ENCODE measurements at places on chromosomes 6 and 20.

DNA sequence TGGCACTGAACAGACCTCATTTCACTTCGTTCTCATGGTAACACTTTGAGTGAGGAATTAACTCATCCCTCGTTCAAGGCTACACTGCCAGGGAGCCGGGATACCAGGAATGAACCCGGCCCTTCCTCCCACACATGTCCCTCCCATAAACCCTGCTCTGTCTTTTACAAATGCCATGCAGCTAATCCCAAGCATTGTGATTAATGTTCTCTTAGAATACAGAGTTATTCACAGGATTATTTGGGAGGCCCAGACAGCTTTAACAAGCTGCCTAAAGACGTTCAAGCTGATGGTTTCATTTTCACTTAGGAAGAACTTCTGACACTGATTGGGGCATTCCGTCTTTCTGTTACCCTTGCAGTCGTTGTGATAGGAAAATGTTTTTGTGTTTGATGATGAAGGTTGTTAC, 42.5 kb upstream of the CD83 start:
- peak; percentile 33 for DNase-seq

GRCh38 chr20:5705827-5706226, 44.4 kb upstream of the SHLD1 start:
- no peak for DNase-seq

DNA sequence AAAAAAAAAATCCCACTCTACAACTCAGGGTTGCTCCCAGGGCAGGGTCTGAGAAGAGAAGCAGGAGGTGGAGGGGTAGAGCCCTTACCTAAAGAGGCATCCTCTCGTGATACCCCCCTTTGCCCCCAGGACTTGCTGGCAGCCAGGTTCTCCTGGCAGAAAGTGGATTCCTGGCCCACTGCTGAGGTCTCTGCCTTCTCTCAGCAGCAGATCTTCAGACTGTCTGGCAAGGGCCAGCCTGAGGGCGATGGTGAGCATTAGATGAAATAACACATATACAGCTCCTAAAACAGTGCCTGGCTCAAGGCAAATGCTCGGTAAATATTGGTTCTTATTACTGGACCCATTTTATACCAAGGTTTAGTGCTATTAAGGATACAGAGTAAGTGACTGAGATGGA, 4.8 kb upstream of the GLP1R start:
- DNase-seq = no peak

GRCh38 chr6:26286168-26286877, 78.7 kb upstream of the BTN3A2 start:
- DNase-seq = peak; percentile 54

DNA sequence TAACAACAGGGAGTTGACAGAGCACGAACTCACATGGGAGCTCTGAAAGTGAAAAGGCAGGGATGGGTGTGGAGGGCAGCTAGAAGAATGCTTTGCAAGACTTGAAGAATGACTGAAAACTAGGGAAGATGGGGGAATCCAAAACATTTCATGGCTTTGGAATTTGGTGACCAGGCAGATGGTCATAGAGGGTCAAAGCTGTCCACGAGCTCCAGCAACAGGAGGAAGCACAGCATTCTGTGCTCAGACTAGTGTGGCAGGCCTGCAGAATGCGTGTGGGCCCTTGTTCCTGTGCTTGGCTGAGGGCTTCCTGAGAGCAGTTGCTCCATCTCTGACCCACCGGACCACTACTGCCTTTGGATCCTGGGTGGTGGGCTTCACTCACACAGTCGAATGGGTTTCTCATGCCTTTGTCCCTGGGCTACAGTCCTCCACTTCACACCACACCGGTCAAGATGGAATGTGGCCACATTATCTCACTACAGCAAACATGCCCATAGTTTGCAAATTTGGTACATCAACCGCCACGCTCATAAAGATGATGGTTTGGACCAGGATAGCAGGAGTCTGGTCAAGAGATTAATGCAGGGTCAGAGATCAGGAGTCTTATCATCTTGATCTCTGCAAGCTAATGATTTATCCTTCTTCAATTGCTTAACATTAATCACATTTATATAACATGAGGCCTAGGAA, 100.7 kb downstream of the SGK1 start:
- peak; percentile 57 for DNase-seq

GRCh38 chr20:48544402-48545339, 283.1 kb downstream of the PREX1 start:
- no peak for DNase-seq

DNA sequence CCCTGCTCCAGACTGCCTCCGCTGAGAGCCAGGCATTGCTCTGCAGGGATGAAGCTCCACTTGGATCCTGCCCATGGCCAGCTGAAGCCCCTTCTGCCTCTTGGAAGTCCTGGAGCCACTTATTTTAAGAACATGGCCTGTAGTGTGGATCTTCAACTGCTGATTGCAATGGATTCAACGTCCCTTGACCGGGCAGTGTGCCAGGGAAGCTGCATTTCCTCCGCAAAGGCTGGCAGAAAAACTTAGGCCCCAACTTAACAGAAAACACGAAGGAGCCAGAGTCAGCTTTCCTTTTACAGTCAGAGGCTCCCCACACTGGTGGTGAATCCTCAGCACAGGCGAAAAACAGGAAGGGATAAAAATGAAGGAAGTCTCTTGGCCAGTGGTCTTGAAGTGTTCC, 26.3 kb upstream of the FOXQ1 start:
- no peak for DNase-seq

DNA sequence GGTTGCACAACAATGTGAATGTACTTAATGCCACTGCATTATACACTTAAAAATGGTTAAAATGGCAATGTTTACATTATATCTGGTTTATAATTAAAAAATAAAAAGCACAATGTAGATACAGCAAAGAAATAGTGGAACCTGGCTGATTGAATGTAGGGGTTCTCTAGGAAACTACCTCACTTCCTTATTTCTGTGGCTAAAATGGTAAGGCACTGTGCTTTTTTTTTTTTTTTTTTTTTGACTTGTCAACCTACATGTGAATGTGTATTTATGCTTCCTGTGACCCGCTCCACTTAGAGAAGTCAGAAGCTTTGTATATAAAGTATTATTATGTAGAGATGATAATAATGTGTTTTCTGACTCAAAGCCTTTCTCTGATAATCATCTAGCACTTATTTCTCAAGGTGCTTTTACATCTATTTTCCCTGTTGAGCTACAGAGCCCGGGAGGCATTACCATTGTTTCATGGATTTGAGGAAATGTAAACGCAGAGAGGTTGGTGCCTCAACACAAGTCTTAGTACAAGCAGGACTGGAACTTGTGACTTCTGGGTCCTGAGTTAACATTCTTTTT, 55.0 kb downstream of the SOX4 start:
- DNase-seq = no peak

DNA sequence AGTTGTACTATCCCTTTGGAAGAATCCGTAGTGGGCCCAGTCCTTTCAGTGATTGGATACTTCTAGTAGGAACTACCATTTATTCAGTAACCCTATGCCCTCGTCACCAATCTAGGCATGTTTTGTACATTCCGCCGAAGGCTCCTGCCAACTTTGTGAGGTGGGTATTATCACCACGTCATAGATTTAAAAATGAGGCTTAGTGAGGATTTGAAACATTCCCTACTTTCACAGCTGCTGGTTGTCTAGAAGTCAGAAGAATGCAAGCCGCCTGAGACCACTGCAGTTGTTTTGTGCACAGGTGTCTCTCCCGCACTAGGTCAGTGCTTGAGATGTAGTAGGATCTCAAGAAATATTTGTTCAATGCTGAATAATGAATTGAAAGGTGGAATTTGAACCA, 32.6 kb downstream of the ENPP1 start:
- DNase-seq = no peak

DNA sequence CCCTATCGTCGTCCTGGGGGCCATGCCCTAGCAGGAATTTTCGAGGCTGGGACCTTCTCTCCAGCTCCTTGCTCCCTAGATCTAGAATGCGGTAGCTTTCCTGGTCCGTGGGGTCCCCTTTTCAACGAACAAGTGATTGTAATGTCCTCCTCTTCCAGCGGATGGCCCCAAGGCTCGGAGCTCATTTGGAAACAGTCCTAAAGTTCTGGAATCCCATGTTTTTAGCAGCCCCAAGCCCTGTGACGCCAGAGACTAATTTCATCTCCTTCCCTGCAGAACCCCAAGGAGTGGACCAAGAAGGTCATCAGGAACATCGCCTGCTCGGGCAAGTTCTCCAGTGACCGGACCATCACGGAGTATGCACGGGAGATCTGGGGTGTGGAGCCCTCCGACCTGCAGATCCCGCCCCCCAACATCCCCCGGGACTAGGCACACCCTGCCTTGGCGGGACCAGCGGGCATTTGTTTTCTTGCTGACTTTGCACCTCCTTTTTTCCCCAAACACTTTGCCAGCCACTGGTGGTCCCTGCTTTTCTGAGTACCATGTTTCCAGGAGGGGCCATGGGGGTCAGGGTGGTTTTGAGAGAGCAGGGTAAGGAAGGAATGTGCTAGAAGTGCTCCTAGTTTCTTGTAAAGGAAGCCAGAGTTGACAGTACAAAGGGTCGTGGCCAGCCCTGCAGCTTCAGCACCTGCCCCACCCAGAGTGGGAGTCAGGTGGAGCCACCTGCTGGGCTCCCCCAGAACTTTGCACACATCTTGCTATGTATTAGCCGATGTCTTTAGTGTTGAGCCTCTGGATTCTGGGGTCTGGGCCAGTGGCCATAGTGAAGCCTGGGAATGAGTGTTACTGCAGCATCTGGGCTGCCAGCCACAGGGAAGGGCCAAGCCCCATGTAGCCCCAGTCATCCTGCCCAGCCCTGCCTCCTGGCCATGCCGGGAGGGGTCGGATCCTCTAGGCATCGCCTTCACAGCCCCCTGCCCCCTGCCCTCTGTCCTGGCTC, 48.5 kb downstream of the PYGB start:
- peak; percentile 11 for DNase-seq

- DNase-seq = no peak
Observed at GRCh38 chr20:32607727-32608663, 22.9 kb upstream of the NOL4L start.

- no peak for DNase-seq
Observed at GRCh38 chr20:58054780-58055373, 173.6 kb downstream of the ANKRD60 start.

Data from HCEC 1CT (cell line).